ENCODE measurements at places on chromosomes 7 and 10.

GRCh38 chr7:128003167-128003566 is 28.1 kb downstream of the LRRC4 start:
- DNase-seq = no peak

- DNase-seq = no peak
Measured at GRCh38 chr7:6631605-6632004, 5.5 kb upstream of the ZNF316 start.

- no peak for DNase-seq
Measured at GRCh38 chr7:121436136-121436535, 40.0 kb upstream of the FAM3C start.

DNA sequence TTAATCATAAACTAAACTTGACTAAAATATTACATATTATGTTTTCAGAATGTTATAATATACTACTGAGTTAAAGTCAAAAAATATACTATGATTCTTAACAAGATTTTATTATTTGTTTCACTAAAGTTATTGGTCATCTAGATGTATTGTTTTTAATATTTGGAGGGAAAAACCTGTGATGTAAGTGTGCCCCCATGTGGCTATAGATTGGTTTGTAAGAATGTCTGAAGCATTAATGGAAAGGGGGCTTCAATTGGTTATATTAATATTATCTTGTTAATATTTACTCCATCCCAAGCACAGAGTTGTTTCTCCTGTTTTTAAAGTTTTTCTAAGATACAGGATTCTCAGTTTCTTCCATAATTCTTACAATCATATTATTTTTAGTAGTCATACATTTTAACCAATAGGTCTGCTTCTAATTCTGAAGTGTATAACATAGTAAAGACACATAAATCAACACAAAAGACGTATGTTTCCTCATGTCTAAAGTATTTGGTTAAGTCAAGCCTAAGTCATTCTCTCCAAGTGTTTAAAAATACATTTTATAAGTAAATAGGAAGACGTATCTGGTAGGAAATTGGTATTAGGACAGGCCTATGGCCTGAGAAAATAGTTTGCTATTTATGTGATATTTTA is 58.0 kb downstream of the GNAT3 start:
- no peak for DNase-seq

GRCh38 chr10:96488161-96488935 is 25.4 kb downstream of the TLL2 start:
- DNase-seq = no peak

DNA sequence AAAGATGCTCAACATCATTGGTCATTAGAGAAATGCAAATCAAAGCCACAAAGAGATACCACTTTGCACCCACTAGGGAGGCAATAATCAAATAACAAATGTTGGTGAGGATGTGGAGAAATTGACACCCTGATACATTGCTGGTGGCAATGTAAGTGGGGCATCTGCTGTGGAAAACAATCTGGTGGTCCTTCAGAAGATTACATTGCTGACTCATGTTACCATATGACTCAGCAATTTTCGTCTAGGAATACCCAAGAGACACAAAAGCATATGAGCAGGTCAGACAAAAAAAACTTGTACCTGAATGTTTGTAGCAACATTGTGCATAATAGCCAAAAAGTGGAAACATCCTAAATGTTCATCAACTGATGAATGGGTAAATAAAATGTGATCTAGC is 4.9 kb upstream of the CLDN3 start:
- DNase-seq = no peak

DNA sequence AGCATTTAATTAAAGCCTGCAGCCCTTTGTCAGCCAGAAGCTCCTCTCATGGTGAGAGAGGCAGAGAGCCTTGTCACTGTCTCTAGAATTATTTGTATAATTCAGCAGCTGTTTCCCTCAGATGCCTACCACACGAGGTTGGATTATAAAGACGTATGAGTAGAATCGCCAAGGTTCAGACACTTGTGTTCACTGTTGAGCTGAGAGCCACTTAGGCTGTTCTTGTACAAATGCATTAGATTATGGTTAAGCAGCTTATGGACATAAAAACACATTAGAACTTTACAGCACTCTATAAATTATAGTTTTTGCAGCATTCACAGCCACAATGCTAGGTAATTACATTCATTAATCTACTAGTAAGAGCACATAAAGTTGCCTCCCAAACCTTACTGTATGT is 282.6 kb downstream of the AUTS2 start:
- no peak for DNase-seq

DNA sequence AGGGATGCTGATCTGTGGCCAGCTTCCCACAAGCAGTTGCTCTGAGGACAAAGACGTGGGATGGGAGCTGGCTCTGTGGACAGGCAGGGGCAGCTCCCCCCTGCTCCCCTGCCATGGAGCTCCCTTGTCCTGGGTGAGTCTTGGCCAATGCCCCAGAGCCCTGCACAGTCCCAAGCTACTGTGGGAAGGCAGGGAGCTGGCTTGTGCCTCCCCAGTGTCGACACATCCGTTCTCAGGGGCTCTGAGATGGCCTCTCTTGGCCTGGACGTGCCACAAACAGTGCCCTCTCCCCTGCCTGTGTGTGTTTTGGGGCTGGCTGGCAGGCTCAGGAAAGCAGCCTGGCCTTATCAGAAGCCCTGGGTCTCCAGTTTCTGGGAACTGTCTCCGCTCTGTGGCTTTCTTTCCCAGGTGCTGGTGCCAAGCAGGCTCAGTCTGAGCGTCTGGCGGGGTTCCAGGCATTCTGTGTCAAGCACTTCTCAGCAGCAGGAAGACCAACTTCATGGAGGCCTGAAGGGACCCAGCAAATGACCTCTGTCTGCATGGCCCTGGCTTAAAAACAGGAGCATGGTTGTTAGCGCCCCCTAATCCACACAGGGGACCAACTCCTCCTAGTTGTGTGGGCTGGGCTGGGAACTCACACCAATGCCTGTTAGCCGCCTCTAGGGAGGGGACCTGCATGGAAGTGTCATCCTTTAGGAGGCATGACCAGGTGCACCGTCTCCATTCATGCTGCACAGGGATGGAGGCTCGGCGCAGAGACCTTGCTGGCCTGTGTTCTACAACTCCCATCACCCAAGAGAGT is 375.2 kb downstream of the RPS24 start:
- DNase-seq = no peak

DNA sequence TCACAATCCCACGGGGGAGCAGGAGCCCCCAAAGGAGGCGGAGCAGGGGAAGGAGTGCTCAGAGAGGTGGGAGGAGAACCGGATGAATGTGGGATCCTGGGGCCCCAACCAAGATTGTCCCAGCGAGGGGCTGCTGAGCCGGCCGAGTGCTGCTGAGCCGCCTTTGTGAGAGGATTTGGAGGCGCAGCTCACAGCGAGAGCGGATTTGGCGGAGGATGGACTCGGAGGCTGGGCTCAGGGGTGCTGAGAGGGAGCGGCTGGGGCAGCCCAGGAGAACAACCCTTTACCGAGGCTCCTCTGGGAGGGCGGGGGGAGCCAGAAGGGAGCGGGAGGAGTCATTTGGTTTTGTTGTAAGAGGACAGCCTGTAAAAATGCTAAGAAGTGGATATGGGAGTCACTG is 23.0 kb downstream of the GHRHR start:
- DNase-seq = no peak

DNA sequence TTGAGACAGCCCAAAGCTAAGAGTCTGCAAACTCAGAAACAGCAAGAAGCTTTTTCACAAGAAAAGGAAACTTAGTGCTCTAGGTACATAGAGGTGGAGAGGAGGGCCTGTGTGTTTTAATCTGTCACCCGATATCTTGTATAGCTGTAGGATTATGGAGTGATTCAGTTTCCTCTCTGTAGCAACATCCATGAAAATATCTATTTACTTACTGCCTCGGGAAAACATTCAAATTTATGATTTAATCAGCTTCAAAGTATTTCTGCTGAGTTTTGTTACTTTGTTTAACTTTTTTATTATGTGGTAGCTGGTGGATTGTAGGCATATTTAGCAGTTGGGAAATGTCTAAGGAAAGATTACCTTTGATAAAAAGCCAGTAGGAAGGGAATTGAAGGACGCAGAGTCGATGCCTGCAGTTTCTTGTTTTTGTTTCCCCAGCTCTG is 292.0 kb downstream of the CCDC3 start:
- no peak for DNase-seq

- no peak for DNase-seq
Measured at GRCh38 chr10:33858326-33858725, 523.9 kb upstream of the NRP1 start.

GRCh38 chr10:76085817-76086167 is 654.4 kb downstream of the LRMDA start:
- no peak for DNase-seq

DNA sequence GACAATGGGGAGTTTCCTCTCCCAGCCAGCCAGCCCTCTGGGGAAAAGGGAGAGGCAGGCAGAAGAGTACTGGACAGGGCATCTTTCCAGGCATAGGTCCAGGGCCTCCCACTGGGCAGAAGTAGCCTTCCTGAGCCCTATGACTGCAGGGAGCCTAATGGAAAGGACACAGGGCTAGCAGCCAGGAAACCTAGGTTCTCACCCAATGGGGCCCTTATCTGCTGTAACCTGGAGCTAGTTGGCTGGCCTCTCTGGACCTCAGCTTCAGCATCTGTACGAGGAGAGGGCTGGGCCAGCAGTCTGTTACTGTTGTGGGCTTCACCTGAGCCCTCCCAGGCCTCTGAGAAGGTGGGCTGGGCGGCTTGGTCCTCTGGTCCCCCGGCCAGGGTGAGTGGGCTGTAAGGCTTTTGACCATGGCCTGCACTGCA is 22.4 kb downstream of the LDB3 start:
- DNase-seq = no peak

GRCh38 chr7:100640517-100641440 is 573 bp downstream of the TFR2 start:
- no peak for DNase-seq

All from stimulated activated CD8-positive, alpha-beta memory T cell treated with anti-CD3 and anti-CD28 coated beads, Interleukin-7, amount 100 ng/mL, for 1 hour (primary cell).